ENCODE measurements at places on chromosomes 13 and 19. TPM values are rescaled to one million over a fixed set of nuclear protein-coding genes. Genes with fewer than 3 reads are reported as not detected.
A peak's percentile ranks its signal among the peaks of the same experiment; 100 is the strongest.

ATP4A gene
- 0.14 TPM for total RNA-seq

PCDH9 gene
- total RNA-seq: 2.9 TPM

DNA sequence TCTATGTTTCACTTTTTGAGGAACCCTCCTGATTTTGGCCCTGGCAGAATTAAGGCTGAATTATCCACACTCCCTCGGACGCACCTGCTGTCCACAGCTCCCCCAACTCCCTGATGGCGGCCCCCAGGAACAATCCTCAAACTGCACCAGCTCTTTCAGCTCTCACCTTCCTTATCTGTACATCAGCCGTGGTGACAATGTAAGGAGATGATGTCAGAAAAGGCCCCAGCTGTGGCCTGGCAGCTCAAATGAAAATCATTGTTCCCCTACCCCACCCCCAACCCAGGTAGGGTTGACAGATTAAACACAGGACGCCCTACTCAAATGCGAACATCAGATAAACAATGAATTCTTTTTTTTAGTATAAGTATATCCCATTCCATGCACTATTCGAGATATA is 35.0 kb upstream of the KLF2 start:
- DNase-seq: no peak

DNA sequence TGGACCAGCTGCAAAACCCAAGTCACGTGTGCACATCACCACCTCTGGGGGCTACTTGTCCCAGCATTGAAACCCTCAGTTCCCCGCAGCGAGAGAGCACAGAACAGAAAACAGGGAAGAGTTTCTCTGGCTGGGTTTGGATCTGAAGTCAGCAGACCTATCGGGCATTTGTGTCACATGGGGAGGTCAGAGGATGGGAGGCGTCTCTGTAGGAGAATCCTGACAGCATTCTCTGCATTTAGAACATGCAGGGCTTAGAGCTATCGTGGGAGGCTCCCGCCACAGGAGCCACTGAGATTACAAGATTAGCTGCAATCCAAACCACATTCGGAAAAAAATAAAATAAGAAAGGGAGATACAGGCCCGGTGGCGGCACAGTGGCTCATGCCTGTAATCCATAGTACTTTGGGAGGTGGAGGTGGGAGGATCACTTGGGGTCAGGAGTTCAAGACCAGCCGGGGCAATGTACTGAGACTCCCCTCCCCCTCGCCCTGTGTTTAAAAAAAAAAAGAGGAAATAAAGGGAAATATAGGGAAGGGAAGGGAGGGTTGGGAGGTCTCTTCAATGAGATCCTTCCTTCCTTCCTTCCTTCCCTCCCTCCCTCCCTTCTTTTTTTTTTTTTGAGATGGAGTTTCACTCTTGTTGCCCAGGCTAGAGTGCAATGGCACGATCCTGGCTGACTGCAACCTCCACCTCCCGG is 2.9 kb upstream of the TLE6 start:
- DNase-seq: peak; percentile 71

DNA sequence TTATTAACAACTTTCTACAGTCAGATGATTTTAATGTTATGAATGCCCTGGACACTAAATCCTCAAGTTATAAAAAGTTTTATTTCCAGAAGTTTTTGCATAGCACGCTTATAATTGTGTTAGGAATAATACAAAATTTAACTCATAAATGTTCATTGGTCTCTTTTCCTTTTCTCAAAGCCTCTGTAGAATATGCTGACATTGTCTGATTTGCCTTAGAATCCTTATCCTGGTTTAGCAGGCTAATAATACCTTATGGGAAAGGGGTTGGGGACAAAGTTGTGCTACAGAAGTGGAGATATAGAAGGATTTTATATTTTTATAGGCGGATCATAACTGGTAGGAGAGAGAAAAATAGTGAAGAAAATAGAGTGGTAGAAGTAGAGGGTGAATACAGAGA is 1739.6 kb downstream of the OLFM4 start:
- DNase-seq: no peak

DNA sequence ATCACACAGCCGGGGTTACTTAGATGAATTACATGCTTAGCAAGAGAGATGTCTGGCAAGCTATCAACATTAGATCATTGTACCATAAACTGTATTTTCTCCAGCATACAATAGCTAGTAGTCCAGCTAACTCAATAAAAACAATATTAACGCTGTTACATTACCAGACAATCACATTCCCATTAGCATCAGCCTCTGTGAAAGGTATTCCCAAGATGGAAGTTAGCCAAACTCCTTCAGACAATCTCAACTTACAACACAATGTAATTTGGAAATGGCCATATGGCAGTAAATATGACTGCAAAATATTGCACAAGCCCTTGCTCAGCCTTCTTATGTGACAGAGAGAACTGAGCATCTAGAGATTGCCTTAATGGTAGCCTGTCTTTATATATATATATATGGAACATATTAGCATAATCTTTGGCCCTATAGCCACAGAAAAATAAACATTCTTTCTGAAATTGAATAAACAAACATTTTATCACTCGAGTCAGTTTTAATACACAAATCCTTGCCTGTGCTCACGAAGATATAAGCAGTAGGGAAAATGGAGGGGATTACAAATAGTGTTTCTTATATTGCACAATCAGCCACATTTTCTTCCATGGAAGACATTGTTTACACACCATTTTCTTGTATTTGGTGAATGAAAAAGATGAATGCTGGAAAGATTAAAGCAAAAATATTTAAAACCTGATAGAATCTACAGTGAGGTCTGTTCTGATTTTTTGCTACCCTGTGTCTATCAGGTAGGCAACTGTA is 1060.5 kb downstream of the DIAPH3 start:
- DNase-seq: no peak

DNA sequence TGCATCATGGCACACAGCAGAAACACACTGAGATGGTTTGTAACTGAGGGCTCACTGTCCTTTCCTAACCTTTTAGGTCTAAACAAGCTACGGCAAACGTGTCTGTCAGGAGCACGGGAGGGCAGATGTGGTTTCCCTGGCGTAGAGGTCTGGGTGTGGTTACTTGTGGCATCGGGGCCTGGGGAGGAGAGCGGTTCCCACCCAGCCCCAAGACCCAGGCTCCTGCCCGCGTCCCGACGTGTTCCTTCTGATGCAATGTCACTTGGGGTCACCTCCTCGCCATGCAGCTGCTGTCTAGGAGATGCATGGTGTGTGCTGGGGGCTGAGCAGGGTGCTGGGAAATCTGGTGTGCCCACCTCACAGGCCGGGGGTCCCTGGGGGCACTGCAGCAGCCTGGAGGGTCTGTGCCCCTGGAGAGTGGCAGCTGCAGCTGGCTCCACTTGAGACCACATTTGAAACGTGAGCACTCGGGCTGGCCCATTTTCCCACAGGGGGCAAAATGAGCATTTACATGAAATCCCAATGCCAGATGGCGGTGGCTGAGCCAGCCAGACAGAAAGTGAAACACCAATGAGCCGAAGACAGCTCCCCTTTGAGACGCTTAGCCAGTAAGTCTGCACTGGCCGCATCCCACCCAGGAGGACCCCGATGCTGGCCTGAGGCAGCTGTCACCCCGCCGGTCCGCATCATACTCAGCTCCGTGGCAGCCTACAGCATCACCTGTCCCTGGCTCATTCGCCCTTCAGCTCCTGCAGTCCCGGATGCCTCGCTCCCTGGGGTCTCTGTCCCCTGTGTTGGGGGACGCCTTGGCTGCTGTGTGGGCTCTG is 22.3 kb upstream of the MYDGF start:
- no peak for DNase-seq

All from uterus (tissue), 4 donors.